ENCODE measurements at places on chromosomes 2 and 18.

DNA sequence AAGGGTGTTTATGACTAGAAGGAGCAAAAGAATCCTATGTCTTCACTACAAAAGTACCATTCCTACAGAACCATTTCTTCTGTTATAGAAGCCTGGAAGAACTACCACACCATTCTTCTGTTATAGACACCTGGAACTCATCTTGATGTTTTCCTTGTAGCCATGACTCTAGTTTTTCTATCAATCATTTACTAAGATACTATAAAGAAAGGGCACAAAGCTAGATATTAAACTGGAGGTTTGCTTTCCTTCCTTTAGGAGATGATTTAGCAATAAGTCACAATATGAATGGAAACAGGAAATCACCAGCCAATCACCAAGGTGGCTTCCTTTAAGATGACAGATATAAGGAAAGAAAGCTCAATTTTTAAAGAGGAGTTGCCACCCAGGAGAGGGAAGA lies 100.3 kb upstream of the NEUROD1 start:
- no peak for DNase-seq

GRCh38 chr18:38634117-38634516 lies 1068.5 kb upstream of the CELF4 start:
- DNase-seq, result no peak

DNA sequence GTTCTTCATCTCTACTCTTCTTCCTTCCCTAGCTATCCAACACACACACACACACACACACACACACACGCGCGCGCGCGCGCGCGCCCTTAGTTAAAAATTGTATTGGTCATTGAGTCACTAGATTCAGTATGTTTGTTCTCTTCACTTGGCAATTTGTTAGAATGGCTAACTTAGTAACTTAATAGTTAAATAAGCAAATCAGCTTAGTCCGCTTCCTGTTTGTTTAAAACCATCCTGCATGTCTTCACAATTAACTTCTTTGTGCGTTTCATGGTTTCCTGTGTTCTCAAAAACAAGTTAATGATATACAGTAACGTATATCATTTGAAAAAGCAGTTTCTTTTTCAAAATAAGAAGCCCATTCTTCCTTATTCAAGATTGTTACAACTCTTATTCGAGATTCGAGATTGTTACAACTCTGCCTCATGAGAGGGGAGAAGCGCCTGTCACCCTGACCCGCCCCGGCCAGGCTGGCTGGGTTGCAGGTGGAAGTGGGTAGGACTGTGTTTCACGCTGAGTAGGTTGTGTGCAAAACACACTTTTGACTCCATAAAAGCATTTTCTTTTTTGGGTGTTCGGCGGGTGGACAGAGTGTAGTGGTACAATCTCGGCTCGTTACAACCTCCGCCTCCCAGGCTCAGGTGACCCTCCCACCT lies 9.5 kb upstream of the CNNM3 start:
- no peak for DNase-seq

DNA sequence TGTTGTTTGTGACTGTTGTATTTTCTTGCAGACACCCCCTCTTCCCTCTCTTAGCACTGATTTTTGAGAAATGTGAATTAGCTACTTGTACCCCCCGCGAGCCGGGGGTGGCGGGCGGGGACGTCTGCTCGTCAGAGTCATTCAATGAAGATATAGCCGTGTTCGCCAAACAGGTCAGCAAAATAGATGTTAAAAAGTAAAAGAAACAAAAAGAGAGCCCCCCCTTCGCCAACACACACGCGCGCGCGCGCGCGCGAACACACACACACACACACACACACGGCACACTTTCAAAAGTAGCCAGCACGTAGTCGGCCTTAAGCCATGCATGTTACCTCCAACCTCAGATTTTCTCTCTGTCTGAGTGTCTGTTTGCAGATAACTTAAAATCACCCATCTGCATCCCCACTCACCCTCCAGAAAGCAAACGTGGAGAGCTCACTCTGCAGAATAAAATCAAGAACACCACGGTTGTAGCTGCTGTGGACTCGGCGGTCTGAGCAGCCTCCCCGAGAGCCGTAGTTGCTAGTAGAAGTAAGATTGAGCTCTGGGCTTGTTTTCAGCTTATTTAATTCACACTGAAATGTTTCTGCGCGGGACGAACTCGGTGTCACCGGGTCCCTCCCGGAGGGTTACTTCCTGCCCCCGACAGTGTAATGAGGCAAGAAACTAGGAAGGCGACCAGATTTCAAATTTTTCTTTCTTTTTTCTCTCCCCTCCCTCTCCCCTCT lies 5.1 kb downstream of the MEIS1 start:
- DNase-seq, result no peak

- DNase-seq, result no peak
Observed at GRCh38 chr2:28616396-28616999, 120.6 kb downstream of the PLB1 start.

GRCh38 chr18:49490246-49490762 lies 3.3 kb upstream of the C18orf32 start:
- no peak for DNase-seq

DNA sequence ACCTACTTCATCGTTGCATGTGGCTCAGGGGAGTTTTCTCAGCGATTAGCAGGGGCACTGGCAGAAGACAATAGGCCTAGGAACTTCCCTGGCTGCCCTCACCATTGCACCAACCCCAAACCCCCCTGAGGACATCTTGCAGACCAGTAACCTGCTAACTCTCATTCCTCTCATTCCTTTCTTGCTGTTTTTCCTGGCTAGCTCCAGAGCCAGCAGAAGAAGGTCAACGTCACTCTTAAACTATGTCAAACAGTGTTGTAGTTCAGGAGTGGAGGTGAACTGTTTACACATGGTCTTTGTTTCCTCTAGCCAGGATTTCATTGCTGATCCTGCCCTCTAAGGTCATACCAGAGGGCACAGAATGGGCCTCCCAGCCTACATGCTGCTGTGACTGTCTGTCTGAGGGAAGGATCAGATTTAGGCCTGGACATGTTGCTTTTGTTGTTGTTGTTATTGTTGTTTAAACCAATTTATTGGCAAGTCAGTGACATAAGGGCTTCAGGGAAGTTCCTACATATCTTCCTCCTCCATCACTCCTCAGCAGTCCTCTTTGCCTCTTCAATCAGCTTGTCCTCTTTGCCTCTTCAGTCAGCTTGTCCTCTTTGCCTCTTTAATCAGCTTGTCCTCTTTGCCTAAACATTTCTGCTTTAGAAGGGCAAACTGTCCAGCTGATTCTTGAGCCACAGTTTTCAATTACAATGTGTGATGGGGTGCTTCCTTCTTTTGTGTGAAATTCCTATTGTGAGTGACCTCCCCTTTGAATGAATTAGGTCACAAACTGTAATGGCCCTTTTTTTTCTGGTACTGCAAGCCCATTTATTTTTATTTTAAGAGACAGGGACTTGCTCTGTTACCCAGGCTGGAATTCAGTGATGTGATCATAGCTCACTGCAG lies 471.9 kb upstream of the TNP1 start:
- DNase-seq, result no peak

GRCh38 chr18:7170292-7170691 lies 52.7 kb upstream of the LAMA1 start:
- no peak for DNase-seq

GRCh38 chr2:223725494-223725893 lies 111.9 kb downstream of the AP1S3 start:
- DNase-seq, result peak; percentile 16

DNA sequence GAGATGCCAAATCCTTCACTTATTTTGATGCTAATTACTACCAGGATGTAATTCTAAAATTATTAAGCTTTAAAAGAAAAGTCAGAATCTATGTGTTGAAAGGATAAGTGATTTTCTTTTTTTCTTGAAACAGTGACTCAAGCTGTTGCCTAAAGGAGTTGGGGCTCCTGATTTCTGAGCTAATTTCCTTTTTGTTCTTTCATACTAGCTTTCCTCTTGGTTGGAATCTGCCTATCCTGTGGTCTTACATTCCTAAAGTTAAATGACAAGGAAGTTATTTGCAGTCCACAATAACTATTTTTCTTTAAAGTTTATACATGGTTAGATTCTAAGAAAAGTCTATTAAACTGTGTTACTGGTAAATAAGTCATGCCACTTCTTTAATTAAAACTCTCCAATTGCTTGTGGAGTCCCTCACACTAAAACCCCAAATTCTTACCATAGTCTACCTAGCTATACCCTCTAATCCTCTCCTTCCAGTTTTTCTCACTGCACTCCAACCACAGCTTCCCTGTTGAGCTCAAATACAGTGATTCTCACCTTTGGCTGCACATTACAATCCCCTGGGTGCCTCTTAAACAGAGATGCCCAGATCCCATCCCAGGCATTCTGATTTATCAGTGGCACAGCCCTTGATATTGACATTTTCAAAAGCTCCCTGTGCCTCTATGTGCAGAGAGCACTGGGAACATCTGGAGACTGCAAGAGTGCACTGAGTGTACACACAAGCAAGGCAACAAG lies 63.3 kb upstream of the EFEMP1 start:
- no peak for DNase-seq

DNA sequence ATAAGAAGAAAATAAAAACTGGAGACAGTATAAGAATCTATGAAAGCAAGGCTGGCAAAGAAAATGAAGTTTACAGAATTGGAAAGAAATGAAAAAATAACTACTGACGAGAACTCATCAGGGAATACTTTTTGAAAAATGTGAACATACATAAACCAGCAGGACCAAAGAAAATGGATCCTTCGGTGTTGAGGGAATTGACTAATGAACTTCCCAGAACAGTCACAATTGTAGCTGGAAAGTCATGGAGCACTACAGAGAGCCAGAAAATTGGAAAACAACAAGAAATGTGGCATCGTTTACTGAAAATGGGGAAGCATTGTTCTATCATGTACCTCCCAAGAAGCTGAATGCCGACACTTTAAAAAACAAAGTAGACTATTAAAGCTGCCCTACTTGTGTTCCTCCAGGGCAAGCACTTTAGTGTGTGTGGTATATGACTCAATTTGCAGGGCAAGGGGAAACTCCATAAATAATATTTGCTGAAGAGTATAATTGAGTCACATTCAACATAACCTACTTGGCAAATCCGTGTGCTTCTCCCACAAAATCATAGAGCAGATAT lies 1221.6 kb upstream of the NRXN1 start:
- no peak for DNase-seq

DNA sequence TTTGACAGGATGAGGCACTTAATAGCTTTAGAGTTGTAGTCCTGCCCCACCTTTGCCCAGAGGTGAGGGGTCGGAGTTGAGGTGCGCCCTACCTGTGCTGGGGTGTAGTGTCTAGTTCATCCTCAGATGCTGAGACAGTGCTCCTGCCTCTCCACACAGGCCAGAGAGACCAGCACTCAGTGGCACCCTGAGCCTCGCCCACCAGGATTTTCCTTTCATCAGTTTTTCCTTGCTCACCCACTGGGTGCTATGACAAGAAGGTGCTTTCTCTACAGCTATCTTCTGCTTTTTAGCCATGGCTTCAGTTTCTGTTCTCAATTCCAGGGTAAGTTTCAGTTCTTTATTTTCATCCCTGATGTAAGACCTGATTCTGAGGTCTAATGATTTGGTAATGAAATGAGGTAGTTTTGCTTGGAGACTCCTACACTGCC lies 16.8 kb upstream of the TMEM131 start:
- DNase-seq, result no peak

GRCh38 chr18:34795070-34795732 lies 85.1 kb downstream of the DTNA start:
- no peak for DNase-seq

DNA sequence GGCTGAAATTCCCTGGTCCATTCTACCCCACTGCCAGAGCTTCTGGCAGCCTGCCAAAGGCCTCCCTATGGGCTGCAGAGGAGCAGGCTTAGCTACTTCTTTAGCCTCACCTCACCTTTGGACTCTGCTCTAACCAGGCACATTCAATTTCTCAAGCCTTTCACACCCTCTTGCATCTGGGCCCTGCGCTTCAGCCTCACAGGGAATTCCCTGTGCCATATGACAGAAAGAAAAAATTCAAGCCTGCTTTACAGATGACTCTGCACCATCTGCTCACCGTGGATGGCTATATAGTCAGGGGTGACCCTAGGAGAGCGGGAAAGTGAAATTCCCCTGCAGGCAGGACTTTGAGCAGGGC lies 62.5 kb downstream of the REEP1 start:
- peak; percentile 30 for DNase-seq

- no peak for DNase-seq
Observed at GRCh38 chr2:232343821-232344220, 34.7 kb upstream of the ALPP start.

DNA sequence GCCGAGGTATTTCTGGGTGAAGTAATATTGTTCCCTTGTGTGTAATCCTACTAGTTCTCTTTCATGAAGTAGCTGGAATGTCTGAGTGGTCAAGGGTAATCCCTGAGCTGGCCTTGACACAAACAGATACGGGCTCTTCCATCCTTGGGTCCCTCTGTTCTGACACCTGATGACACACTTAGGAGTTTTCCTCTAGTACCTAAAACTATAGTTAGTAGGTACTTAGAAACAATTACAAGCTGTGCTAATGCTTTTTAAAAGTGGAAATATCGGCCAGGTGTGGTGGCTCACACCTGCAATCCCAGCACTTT lies 59.2 kb upstream of the IL1R1 start:
- no peak for DNase-seq

DNA sequence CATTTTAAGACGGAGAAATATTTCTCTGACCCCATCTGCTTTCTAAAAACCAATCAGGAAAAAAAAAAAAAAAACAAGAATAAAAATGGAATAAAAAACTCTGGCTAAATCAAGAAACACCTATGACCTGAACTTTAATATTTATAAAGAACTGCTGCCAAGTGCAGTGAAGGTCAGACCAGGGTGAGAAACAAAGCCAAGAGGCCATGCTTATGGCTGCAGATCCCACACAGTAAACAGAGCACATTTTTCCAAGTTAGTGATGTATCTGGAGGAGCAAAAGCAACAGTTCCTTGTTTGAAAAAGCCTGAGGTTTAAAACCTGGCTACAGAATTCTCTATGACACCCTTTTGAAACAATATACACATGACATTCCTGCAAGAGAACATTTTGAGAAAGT lies 242.3 kb downstream of the SRBD1 start:
- no peak for DNase-seq

DNA sequence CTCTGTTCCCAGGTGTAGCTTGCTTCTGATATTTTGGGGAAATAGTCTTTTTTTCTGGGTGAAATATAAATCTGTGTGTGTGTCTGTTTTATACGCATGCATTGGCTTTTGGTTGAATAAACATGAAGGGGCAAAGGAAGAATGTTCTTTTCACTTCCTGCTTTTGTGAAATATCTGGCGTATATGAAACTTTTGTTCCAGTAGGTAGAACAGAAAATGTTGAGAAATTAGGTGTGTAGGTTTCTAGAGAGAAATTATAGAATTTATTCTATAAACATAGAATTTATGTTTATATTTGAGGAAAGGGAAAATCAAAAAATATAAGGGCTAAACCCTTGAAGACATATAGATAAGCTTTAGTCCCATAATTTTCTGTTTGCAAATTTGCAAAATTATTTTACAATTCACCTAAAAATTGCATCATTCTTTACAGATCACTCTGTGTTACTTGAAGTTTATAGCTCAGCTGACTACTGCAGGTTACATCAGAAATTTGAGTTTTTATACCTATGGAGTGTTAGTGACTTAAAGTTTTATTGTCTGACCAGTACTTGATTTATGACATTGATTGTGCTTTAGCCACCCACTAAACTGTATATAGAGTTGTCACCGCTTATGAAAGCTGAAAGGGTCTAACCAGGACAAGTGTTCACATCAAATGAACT lies 116.1 kb downstream of the FAM117B start:
- DNase-seq, result no peak
